ENCODE measurements at places on chromosomes 7 and 10.
A peak's percentile ranks its signal among the peaks of the same experiment; 100 is the strongest.

DNA sequence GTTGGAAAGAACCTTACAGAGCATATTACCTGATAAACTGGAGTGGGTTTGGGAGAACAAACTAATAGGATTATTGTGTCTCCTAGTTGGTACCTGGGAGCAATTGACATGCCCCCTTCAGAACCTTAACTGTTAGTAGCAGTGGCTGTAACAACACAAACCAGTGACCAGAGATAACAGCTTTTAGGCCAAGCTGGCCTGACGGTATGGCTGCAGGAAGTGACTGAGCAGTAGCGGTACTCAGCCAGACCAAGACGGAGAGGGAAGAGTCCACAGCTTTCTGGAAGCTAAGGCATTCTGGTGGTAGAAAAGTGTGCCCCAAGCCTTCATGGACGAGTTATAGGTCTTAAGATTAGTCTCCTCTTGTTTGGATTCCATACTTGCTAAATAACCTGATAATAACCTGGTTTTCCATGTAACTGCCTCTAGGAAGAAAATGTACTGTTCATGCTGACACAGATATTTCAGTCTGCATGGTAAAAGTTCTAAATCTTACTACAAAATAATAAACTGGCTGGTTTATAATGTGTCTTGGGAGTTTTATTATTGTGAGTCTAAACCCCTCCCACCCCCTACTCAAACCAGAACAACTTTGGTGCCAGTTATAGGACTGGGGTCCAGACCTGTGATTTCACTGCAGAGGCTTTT is 11.3 kb downstream of the NOLC1 start:
- DNase-seq = no peak

DNA sequence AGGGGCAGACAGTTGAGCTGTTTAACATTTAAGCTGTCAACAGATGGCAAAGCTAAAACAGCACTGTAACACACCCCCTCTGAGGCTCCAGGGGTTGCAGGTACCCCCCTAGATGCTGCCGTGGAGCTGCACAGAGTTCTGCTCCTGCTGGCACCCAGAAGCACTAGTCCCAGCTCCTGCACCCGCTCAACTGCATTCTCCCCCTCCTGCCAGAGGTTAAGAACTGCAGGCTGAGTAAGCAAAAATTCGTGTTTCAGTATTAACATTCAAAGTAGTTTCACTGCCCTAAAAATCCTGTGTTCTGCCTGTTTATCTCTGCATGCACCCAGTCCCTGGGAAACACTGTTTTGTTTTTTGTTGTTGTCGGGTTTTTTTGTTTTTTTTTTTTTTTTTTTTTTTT is 790.8 kb upstream of the KCND2 start:
- no peak for DNase-seq

- DNase-seq = no peak
These were observed 14.5 kb downstream of the OR9A2 start for GRCh38 chr7:143012409-143012808.

DNA sequence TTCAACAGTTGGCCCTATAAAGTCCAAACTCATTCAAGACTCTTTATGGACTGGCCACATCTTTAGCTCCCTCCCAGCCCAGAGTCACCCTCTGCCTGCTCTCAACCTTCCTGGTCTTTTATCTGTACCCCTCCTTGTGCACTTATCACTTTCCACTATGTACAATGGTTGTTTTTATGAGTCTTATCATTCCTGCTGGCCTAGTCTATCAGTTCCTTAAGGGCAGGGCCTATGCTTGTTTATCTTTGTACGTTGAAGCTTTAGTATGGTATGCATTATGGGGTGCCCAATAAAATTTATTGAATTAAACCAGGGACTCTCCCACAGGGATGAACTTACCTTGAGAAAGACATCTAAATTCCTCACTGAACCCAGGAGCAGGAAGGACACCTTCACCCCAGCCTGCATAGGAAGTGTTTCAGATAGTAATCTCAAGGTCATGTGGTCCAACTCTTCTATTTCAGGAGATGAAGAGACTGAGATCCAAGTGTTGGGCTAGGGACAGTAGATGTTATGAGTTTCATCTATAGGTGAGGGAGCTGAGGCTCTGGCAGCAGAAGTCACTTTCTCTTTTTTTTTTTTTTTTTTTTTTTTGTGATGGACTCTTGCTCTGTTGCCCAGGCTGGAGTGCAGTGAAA is 13.3 kb upstream of the PDCD4 start:
- no peak for DNase-seq

- no peak for DNase-seq
These were observed 551.1 kb downstream of the SORCS3 start for GRCh38 chr10:105192146-105192545.

GRCh38 chr10:43338117-43338516 is 33.3 kb upstream of the FXYD4 start:
- no peak for DNase-seq

GRCh38 chr10:104303594-104304355 is 34.5 kb downstream of the ITPRIP start:
- no peak for DNase-seq

GRCh38 chr7:38306171-38306570 is 32.7 kb upstream of the TARP start:
- DNase-seq = no peak

GRCh38 chr10:29826221-29826620 is 191.4 kb upstream of the SVIL start:
- DNase-seq = no peak

DNA sequence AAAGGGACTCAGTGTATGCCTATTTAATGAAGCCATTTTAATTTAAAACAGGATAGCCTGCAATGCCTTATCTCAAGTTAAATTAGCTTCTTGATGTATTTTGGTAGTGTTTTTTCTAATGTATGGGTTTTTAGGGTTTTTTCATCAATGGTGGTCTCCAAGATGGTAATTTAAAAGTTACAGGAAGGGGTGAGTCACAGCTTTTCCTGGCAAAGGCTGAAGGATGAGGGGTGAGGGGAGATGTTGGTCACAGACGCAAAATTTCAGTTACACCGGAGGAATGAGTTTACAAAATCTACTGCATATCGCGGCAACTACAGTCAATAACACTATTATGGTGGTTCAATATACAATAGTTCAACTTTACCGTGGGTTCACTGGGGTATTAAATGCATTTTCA is 31.6 kb downstream of the CCDC3 start:
- no peak for DNase-seq

DNA sequence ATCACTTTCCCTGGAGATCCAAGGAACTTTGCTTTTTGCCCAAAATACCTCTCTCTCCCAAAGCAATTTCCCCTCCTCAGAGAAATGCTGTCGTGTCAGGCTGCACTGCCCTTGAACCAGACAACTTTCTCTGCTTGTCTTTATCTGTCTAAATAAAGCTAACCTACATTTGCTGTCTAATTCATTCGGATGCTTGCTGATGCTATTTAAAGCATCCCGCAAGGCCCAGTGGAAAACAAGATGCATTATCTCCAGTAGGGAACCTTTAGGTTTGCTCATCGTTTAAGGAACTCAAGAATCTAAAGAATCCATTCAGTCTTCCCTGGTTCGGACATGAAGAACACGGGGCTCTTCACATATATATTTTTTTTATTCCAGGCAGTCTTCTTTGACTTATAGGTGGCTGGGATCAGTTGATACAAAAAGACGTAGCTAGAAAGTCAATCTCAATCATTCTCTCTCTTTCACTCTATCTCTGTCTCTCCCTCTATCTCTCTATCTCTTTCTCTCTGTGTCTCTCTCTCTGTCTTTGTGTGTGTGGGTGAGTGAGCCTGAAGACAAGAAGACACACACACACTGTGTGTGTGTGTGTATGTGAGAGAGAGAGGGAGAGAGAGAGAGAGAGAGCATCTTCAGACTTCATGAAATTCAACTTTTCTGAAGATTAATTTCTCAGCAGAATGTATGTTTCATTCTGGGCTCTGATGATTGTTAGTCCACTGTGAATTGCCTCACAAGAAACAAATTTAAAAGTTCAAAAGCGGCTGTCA is 92.8 kb upstream of the MKLN1 start:
- DNase-seq = no peak

- DNase-seq = no peak
These were observed 377.1 kb upstream of the DPP6 start for GRCh38 chr7:153675131-153675530.

DNA sequence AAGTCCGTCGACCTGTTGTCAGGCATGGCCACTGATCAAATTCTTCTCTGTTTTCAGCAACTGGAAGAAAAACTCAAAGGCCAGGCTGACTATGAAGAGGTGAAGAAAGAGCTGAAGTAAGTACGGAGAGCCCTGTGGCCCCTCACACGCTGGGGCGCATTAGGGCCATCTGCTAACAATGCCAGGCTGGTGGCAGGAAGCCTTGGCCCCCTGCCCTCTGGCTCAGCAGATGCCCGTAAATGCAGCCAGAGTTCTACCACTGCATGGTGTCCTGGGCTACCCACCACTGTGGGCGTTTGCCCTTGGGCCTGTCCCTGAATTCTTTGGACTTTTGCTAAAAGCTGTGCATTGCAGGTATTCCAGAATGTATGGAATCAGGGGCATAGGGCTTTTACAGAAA is 96.9 kb upstream of the SH2B2 start:
- DNase-seq = no peak

- DNase-seq = no peak
These were observed 14.6 kb downstream of the VCL start for GRCh38 chr10:74012480-74012879.

GRCh38 chr10:87094373-87095235 is at the start of the genes GLUD1 and SHLD2:
Gene GLUD1, minus strand, starts transcription at chr10:87094843. Its CDS starts 74 bp downstream, at chr10:87094769.
Gene SHLD2, plus strand, starts transcription at chr10:87095206. Its CDS starts 56,149 bp downstream, at chr10:87151355.
- peak; percentile 91 for DNase-seq

DNA sequence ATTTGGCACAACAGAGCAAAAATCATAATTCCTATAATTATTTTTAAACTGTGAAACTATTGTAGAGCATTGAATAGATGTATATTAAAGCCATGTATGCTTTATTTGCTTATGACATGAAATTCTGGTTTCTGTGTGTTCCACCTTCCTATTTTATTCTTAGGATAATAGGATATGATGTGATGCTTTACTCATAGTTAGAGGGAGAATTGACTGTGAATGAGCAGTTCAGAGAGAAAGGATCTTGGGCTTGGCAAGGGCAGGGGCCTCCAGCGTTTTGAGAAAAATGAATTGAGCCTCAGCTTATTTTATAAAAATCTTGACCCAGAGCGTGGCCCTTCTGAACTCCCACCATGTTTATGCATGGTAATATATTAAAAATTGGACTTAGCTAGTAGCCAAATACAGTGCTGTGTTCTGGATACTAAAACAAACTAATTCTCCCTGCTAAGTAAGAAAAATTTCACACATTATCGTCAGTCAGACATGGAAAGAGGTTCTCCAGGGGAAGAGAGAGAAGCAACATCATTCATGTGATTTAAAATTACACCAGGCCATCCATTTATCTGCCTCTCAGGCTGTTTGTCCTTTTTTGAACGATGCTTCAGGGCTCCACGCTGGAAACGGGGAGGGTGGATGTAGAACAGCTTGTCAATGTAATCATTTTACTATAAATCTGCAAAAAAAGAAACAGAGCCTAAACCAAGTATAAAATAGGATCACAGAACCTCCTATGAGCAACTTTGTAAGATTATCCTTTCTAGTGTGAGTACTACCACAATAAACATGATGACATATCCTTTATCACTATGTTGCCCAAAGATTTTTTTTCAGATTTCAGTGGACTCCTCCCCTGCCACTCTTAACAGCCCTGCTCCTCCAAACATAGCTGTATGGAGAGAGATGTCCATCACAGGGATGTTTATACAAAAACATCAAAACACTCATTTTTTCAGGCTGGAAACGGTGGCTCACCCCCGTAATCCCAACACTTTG is 258.1 kb upstream of the C7orf33 start:
- no peak for DNase-seq

- no peak for DNase-seq
These were observed 16.4 kb downstream of the IRF5 start for GRCh38 chr7:128954150-128954549.

GRCh38 chr7:2092279-2092678 is 140.5 kb downstream of the MAD1L1 start:
- no peak for DNase-seq

DNA sequence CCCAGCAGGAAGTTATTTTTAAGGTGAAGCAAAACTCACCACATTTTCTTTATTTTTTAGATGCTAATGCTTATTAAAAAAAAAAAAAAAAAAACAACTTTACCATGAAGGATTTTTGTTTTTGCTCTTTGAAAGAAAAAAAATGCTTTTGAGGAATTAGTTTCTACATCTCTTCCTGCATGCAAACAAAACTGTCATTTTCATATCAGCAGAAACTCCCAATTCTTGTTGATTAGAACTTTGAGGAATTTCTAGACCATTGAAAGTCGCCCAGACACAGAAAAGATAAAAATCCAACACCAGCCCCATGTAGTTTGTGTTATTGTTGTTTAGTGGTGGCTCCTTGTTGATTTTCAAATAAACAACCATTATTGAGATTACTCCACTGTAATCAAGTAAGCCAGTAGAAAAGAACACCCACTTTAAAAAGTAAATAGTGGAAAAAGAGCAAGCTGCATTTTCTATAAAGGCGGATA is 14.3 kb downstream of the SKIDA1 start:
- DNase-seq = no peak

DNA sequence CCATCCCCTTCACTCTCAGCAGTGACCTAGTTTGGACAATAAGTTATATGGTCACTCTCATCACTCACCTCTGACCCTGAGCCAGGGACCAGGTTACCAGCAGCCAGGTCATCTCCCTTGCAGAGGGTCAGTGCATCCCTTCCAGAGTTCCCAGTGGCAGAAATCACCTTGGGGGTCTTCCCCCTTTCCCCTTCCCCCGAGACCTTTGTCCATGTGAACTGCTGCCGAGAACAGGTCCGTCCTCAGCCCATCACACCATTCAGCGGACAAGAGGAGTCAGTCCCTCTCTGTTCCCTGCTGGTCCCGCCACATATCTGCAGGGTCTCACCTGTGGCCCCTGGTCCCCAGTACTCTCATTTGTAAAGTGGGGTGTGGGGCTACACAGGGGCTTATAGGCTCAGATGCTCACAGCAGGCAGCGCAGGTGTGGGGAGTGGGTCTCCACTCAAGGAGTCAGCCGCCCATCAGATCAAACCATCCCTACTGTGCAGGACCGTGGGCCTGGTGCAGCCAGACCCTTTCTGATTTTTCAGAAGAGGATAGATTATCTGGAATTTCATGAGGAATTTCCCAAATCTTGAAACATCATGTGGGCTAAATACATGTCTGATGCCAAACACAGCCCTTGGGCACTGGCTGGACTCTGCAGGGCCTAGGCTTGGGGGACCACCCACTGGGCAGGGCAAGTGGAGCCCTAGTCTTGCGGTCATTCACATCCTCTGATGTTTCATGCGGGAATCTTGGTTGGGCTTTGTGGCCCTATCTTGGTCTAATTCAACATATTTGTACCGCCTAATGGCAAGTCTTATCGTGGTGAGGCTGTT is 6.5 kb downstream of the DEPP1 start:
- DNase-seq = no peak

DNA sequence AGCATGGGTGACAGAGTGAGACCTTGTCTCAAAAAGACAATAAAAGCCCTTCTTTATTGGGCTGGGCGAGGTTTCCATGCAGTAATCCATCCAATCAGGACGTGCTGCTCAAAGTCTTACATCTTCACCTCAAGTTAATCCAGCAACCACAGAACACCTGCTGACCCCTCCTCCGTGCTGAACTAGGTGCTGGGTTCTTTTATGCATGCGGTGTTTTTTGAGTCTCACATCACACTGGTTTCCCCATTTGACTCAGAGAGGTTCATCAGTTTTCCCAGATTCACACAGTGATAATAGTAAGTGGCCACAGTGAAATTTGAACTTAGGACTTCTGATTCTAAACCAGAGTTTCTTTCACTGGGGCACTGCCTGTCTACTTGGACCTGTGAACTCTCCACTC is 58.3 kb upstream of the GTF2I start:
- no peak for DNase-seq

- no peak for DNase-seq
These were observed 26.2 kb downstream of the TASOR2 start for GRCh38 chr10:5710859-5711258.

All from putamen (tissue), 1 donor.